ENCODE measurements at places on chromosomes 12 and 14. TPM values are rescaled to one million over a fixed set of nuclear protein-coding genes. Genes with fewer than 3 reads are reported as not detected.

DNA sequence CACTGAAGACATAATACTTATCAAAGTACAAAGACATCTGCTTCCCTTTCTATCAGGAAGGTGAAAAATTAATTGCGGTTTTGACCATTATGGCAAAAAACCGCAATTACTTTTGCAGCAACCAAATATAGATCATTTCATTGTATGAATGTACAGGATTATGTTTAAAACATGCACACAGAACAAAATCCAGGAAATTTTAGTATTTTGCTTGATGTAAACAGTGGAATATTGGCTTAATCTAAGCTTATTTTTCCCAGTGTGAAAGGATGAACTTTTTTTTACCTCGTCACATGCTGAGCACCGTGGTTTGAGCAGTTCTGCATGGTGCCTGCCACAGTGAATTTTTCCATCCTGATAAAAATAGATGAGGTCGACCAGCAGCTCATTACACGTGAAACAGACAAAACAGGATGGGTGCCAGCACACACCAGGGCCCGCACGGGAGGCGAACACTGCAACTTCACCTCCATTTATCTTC is 121.2 kb downstream of the PRICKLE1 start:
- peak; percentile 46 for DNase-seq

DNA sequence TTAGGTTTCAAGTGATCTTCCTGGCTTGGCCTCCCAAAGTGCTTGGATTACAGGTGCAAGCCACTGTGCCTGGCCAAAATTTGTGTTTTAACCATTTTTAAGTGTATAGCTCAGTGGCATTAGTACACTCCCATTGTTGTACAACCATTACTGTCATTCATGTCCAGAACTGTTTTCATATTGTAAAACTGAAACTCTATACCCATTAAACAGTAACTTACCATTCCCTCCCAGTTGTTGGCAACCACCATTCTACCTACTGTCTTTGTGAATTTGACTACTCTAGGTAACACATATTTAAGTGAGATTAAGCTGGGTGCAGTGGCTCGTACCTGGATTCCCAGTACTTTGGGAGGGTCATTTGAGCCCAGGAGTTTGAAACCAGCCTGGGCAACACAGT is 67.3 kb upstream of the KCNH3 start:
- no peak for DNase-seq

DNA sequence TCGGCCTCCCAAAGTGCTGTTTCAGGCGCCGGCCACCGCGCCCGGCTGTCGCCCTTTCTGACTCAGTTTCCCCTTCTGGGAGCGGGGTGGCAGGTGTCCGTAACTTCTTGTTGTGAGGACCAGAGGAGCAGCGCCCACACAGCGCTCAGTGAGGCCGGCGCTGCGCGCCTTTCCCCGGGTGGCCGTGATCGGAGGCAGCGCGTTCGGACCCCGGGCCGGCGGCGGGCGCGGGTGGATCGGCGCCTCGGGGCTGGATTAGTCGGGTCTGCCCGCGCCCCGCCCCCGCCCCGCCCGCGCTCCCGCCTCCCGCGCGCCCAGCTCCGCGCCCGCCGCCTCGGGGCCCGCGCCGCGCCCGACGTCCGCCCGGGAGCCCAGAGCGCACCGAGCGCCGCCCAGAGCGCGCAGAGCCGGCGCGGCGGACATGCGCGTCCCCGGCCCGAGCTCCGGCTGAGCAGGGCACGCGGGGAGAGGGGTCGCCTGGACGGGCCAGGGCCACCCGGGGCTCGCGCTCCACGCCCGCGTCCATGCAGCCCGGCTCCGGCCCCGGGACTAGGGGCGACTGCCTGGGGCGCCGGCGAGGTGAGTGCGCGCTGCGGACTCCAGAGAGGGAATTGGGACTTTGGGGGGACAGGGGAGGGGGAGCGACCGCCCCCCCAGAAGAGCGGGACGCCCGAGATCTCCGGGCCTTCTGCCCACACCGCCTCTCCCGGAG is 50.6 kb downstream of the LRCOL1 start:
- peak; percentile 14 for DNase-seq

GRCh38 chr12:100520048-100520769 is 46.5 kb downstream of the NR1H4 start:
- no peak for DNase-seq

The ADGRD1 gene
- 3.9 TPM for total RNA-seq

The LRRK2 gene
- total RNA-seq: 0.02 TPM

The HEATR5A gene
- total RNA-seq: 50.7 TPM

The PYM1 gene
- 31.5 TPM for total RNA-seq
